ENCODE measurements at places on chromosomes 2 and 18.

- no peak for DNase-seq
Measured at GRCh38 chr2:104572834-104573233, 281.1 kb upstream of the POU3F3 start.

DNA sequence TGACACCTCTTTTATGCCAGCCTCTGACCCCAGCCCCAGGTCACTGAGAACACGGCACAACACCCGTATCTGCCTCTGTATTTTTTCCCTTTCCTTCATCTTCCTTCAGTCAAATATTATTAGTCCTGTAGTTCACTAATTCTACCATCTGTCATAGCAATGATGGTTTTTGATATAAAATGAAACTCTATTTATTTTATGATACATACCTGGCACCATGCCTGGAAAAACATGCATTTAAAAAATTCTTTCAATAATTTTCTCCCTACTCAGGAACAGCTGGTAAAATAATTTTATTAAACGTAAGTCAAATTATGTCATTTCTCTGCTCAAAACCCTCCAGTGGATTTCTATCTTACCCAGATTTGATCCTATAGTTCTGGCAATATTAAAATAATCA is 224.7 kb downstream of the CDH7 start:
- DNase-seq = peak; percentile 14

DNA sequence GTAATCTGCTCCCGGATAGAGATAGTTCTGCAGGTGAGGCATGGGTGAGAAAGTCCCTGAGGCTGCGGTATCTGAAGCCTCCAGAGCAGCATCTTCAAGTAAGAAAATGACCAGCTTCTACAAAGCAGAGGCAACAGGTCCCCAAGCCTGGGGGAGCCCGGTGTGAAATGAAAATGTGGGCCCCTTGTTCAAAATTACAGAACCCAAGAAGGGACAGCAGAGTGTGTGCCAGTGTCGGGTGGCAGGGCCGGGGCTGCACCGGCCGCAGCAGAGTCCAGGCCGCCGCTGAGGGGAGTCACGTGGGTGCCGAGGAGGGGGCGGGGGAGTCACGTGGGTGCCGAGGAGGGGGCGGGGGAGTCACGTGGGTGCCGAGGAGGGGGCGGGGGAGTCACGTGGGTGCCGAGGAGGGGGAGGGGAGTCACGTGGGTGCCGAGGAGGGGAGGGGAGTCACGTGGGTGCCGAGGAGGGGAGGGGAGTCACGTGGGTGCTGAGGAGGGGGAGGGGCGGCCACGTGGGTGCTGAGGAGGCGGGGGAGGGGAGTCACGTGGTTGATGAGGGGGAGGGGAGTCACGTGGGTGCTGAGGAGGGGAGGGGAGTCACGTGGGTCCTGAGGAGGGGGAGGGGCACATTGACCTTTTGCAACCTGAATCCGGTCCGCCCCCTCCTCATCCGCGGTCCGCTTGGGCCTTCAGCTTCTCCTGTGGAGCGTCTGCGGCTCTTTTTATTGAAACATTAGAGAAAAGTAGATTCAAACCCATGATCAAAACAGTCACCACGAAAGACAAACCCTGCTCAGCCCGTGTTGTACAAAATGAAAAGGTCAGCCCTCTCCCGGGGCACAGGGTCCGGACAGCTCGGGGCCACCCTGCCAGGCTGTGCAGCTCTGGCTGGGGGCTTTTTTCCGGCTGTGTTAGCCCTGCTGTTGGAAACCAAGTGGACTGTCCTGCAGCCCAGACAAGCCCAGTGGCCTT is 10.4 kb downstream of the COLEC11 start:
- DNase-seq = no peak

GRCh38 chr2:230330725-230331124 is 3.7 kb downstream of the SP140L start:
- peak; percentile 7 for DNase-seq

- no peak for DNase-seq
Measured at GRCh38 chr2:201440182-201440581, 11.1 kb downstream of the TRAK2 start.

DNA sequence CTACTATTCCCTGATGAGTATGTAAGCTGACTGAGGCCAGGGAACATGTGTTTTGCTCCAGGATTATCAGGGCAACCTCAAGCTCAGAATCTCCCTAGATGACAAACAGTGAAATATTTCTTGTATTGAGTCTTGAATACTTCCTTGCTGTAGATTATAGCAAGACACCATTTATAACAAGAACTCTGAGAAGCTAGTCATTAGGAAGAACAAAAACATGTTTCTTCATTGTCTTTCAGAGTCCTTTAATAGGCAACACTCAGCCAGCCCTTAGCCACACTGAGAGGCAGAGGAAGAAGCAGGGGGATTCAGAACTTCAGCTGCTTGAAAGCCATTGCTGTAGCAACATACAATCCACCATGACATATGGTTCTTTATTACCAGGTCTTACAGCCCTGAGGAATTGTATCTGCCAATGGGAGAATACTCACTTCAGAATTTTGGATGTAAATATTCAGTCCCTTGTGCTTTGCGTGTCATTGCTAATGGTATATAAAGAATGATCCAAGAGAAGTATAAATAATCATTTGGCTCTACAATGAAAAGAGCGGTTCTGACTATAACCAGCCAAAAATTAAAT is 117.5 kb upstream of the NCKAP5 start:
- no peak for DNase-seq

DNA sequence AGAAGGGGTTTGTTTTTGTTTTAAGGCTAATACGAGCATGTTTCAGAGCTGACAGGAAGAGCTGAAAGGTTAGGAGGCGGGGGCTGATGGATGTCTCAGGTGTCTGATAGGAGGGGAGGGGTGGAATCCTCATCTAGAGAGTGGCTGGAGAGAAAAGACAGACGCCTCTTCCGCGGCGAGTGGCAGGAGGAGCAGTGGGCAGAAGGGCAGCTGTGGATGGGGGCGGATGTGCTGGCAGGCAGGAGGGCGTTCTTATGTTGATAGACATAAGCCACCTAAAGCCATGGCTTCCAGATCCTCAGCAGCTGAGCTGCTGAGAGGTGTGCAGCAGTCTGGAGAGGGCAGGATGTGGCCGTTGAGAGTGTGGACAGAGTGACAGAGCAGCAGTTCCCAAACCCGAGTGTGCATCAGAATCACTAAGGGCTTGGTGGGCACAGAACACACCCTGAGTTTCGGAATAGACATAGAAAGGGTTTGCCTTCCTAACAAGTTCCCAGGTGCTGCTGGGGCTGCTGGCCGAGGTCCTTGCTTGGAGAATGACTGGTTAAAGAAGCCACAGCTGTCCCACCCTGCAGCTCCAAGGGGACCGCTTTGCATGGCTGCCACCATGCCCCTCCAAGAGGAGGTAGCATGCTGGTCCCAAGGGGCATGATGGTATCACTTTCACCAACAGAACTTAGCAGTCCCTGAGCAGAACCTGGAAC is 3.0 kb upstream of the ITM2C start:
- no peak for DNase-seq

GRCh38 chr2:180733330-180733729 is 247.1 kb upstream of the UBE2E3 start:
- DNase-seq = no peak

- DNase-seq = no peak
Measured at GRCh38 chr2:122595065-122595464, 839.6 kb downstream of the TSN start.

GRCh38 chr2:108820482-108820881 is 33.9 kb downstream of the CCDC138 start:
- no peak for DNase-seq

DNA sequence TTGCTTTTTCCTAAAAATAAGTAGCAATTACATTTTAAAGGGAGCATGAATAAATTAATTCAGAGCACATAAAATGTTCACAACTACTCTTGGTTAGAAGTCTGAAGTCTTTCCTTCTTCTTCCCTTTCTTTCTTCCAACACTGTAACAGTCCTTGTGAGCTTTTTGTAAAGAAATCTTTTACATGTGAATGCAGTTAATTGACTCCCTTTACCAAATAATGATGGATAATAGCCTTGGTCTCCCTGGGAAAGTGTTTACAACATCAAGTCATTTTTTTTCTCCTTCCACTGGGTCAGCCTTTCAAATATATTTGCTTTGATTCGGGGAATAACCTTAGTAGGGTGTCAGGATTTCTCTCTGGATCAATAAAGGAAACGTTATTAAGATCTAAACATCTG is 39.1 kb downstream of the CALCRL start:
- DNase-seq = no peak

GRCh38 chr18:23324056-23324811 is 128.9 kb upstream of the RIOK3 start:
- no peak for DNase-seq

DNA sequence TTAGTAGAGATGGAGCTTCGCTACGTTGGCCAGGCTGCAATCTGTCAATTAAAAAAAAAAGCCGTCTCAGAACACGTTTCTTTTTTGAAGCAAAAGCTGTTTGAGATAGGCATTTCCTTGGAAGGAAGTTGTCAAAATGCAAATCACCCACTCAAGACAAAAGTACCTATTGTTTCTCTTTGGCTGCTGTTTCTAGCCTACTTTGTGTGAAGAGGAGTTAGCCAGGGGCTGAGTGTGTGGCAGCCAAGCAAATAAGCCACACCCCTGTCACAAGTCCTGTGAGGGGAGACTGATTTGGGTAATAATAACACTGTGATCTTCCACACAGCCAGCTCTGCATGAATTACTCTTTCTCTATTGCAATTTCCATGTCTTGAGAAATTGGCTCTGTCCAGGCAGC is 47.4 kb upstream of the CDCA7 start:
- DNase-seq = no peak
